ENCODE measurements at places on chromosomes 3 and 15. TPM values are rescaled to one million over a fixed set of nuclear protein-coding genes. Genes with fewer than 3 reads are reported as not detected.

DNA sequence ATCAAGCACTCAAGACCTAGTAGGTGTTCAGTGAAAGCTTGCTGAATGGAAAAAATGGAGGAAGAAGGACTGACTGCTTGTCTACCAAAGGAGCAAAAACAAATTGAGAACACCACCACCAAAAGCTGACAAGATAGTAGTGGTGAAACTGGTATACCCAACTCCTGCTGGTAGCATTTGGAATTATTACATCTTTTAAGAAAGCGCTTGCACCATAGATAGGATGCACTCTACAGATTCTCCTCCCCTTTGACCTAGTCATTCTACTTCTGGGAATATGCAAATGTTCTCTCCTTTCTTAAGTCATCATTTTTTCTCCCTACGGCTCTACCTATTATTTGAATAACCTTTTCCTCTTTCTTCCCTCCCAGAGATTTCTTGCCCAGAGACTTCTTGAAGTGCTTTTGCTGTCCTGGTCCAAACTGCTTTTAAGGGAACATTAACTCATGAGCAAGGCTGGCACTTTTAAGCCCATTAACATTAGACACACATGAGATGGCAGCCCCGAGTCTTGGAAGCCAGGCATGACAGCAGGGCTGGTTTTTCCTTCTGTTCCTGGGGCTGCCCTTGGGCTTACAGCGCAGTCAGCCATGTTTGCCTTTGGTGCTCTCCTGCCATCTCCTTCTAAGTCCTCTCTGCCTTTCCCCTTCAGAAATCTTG lies 75.0 kb upstream of the TLE3 start:
- DNase-seq = no peak

DNA sequence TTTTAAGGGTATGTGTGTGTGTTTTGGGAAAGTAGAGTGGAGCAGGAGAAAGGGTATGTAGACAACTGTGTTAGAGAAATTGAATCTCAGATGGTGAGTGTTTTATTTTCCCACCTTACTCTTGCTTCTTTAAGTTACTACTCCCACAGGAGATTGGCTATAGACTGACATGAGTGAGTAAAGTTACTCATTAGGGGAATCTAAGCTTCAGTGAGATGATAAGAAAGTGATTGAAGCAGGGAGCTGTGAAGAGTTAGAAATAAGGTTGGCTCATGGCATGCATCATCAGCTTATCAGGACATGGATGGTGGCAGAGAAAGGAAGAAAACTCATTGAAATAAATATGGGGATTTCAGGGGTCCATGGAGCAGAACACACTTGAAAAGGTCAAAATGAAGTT lies 88.9 kb downstream of the MBNL1 start:
- no peak for DNase-seq

UBE2E2 gene
- total RNA-seq = 2.0 TPM

- no peak for DNase-seq
Measured at GRCh38 chr15:52031556-52031955, 12.5 kb downstream of the MAPK6 start.

DNA sequence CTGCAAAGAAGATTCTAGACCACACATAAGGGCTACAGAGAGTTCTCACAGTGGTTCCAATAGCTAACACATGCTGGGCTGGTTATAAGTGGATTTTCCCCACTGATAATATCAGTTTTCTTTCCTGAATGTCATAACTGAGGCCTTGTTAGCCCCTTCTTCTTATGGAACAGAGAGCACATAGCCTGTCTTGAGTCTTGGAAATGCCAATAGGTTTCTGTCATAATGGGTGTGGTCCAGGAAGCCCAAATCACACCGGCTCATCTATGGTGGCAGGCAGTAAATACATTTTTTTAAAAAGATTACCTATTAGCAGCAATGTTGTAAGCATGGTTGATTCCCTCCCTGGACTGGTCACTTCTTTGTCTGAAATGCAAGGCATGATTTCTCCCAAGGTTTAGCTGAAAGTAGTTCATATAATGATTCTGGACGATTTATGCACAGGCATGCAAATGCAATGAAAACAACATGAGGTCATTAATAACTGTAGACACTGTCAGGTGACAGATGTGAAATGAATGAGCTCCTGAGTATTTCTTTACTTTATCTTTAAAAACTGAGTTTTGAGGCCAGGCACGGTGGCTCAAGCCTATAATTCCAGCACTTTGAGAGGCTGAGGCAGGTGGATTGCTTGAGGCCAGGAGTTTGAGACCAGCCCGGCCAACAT lies 67.2 kb upstream of the ATP2C1 start:
- no peak for DNase-seq

ITGB5 gene
- 125 TPM for total RNA-seq

CHAC1 gene
- 11.6 TPM for total RNA-seq

CEMIP gene
- not detected for total RNA-seq

CLRN1 gene
- not detected for total RNA-seq

DALRD3 gene
- 13.2 TPM for total RNA-seq

- DNase-seq = no peak
Measured at GRCh38 chr3:18112674-18113375, 312.3 kb downstream of the SATB1 start.

- no peak for DNase-seq
Measured at GRCh38 chr3:40768536-40768935, 243.8 kb downstream of the ZNF621 start.

GRCh38 chr15:101033801-101034200 lies 114.6 kb downstream of the LRRK1 start:
- no peak for DNase-seq

- no peak for DNase-seq
Measured at GRCh38 chr3:52857864-52858263, 23.0 kb upstream of the MUSTN1 start.

PDZRN3 gene
- 0.24 TPM for total RNA-seq

ALDH1A3 gene
- 0.19 TPM for total RNA-seq

PDIA5 gene
- total RNA-seq = 33.4 TPM

DNA sequence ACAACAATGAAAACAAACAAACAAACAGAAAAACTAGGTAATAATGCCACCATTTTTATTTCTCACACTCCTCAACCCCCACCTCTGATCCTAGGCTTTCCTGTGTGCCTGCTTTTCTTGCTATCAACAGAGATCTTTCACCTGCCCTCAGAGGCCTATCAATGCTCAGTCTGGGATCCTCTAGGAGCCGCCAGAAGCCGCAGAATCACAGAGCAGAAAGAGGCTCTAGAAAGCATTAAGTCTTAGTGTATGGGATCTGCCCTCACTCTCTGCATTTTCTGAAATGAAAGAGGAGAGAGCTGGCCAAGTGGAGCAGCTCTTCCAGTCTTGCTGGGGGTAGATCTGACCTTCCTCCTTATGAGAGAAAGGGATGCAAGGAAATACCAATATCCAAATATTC lies 306.8 kb downstream of the TUSC7 start:
- DNase-seq = no peak

GP5 gene
- 0.11 TPM for total RNA-seq

TEX9 gene
- total RNA-seq = 18.0 TPM

- no peak for DNase-seq
Measured at GRCh38 chr15:39510001-39510701, 70.7 kb upstream of the THBS1 start.

GUCA1C gene
- not detected for total RNA-seq

GRCh38 chr3:46864061-46864881 lies 1.0 kb upstream of the MYL3 start:
- no peak for DNase-seq

GRCh38 chr3:144028798-144029411 lies 57.3 kb downstream of the DIPK2A start:
- DNase-seq = no peak

GRCh38 chr3:169246158-169246557 lies 417.4 kb downstream of the MECOM start:
- DNase-seq = no peak

OR5K2 gene
- not detected for total RNA-seq

- no peak for DNase-seq
Measured at GRCh38 chr15:71334434-71334833, 219.2 kb downstream of the THSD4 start.

- DNase-seq = no peak
Measured at GRCh38 chr3:196803891-196804468, 63.7 kb upstream of the SENP5 start.

DNA sequence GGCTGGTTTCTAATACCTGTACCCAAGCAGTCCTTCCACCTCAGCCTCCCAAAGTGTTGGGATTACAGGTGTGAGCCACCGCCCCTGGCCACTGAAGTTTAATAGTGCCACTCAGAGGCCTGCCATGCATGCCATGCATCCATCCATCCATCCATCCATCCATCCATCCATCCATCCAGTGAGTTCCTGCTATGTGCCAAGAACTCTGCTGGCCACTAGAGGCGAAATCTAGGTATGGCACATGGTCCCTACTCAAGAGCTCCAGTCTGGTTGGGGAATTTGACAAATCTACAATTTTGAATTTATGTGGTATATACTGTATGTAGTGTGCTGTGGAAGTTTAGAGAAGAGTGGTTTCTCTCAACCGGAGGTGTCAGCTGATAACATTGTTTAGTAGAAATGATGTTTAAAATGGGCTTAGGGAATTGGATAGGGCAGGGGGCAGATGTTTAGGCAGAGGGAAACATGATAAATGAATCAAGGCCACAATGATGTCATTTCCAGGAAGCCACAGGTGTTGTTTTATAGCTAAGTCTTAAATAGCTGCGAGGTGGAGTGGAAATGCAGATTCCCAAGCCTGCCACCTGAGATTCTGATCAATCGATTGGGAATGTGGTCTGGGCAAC lies 384.4 kb upstream of the C2CD4B start:
- DNase-seq = peak; percentile 53

SEMA6D gene
- 11.0 TPM for total RNA-seq

- peak; percentile 2 for DNase-seq
Measured at GRCh38 chr3:61875046-61875844, 313.9 kb downstream of the PTPRG start.

LZTFL1 gene
- total RNA-seq = 9.5 TPM

DNA sequence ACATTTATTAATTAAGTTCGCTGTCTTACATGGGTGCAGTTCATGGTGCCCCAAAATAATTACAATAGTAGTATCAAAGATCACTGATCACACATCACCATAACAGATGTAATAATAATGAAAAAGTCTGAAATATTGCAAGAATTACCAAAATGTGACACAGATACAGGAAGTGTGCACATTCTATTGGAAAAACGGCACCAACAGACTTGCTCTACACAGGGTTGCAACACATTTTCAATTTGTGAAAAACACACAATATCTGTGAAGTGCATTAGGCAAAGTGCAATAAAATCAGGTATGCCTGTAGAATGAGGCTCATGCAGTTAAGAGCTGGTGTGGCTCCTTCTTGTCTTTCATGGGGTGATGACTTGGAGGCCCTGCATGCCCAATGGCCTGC lies 265.8 kb downstream of the RPLP1 start:
- no peak for DNase-seq

TRIM59 gene
- total RNA-seq = 12.8 TPM

DNA sequence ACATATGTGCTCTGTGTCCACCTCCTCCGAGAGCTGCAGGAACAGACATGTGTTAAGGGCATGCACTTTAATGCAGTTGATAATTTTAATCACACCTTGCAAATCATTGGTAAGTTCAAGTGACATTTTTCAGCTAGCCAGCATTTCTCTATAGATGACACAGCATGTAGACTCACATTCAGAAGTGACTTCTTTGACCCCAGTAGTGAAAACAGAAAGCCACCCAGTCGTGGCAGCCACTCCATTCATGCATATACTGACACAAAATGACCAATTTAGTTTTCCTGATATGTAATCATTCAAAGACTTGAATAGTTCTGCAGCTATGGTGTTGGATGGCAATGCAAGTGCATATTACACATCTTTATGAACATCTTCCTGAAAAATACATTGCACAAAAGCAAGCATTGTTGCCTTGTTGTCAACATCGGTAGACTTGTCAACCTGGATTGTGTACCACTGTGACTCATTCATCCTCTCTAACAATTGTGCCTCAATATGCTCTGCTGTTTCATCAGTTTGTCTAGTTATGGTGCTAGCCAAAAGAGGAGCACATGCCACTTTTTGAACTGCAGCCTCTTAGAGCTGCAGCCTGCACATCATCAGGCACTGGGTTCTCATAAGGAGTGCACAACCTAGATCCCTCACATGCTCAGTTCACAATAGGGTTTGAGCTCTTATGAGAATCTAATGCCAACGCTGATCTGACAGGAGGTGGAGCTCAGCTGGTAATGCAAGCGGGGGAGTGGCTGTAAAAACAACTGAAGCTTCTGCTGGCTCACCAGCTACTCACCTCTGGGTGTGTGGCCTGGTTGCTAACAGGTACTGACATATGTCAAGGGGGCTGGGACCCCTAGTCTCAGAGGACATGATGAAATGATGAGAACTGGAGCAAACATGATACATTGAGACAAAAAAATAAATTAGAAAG lies 622.0 kb downstream of the PYDC2 start:
- no peak for DNase-seq

DNA sequence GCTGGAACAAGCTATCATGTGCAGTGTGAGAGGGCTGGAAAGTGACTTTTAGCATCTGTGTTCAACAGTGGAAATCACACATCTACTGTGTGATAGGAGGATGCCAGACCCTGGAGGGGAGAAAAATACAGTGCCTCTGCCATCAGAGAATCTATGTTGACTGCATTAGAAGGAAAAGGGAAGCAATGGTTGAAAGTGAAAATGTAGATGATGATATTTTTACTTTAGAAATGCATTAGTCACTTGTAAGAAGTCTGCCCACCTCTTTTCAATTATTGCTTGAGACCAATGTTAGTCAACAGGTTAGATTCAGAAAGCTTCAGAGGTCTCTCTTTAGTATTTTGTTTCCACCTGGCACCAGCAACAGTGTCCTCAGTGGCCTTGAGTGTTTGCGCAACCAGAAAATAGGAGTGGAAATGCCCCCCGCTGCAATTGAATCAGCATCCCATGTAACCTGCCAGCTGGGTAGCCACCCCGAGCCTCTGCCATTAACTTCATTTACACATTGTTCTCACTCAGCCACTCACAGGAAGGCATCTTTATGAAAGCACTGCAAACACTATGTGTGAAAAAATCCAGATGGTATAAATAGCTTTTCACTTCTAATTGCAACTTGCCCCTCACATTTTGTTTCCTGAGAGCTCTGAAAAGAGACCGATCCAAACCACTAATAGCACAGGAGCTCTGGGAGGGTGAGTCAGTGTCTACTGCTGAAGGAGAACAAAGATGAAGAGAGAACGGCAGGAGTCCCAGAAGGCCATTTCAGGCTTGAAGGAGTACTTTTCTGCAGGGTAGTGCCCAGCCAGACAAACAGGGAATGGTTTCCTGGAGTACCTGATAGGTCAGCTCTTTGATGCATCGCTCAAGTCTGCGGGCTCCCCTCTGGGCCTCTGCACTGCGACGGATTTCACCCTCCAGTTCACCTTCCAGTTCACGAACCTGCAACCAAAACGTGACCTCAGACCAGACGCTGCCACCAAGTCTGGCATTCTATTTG lies 92.1 kb downstream of the HHLA2 start:
- DNase-seq = peak; percentile 17

DNA sequence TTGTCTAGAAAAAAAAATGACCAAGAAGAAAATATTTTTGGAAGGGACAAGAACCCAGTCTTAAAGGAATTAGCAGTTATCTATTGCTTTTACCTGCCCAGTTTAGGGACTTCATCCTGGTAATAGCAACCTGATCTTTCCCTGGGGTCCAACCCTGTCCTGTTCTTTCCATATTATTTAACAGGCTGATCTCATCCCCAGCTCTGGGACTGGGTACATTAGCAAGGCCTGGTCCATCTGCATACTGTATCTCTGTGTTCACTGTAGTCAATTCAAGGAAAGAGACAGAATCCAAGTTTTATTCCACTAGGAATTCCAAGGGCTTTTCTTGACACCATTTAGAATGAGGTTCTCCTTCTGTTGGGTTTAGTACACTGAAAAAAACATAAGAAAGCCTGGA lies 191.7 kb upstream of the GADL1 start:
- DNase-seq = no peak

- peak; percentile 69 for DNase-seq
Measured at GRCh38 chr3:104132566-104133403, 1233.9 kb upstream of the ALCAM start.

GRCh38 chr3:29751647-29752314 lies 470.9 kb downstream of the RBMS3 start:
- DNase-seq = peak; percentile 47

Data from A673 (cell line).